ENCODE measurements at places on chromosomes 6 and 20. TPM values are rescaled to one million over a fixed set of nuclear protein-coding genes. Genes with fewer than 3 reads are reported as not detected.

GRCh38 chr6:97222903-97223302, 60.1 kb downstream of the MMS22L start:
- H3K36me3 ChIP-seq: no peaks in the 10 kb centered on the region
- H3K27ac ChIP-seq: no peak overlapping the region
- no peak overlapping the region for H3K4me3 ChIP-seq
- no peak for DNase-seq

- no peak for DNase-seq
- H3K27ac ChIP-seq: no peak overlapping the region
- H3K27me3 ChIP-seq: no peaks in the 10 kb centered on the region
- peaks cover 17% of the 10 kb centered on the region for H3K4me1 ChIP-seq
- H3K4me3 ChIP-seq: no peak overlapping the region
These were observed 26.7 kb downstream of the PKIG start for GRCh38 chr20:44609006-44609515.

DNA sequence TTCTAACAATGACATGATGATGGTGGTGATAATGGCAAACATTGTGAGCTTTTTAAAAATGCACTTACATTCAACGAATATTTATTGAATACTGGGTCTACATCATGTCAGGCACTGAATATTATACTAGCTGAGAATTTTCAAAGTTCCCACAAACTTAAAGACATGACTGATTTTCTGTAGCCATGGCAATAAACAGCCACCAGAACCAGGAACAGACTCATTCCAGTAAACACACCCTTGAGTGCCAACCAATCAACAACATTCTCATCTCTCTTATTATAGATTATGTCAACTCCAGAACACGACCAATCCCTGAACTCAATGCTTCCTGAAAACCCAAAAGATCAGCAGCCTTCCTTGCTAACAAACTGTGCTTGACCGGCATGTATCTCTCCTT, 212.4 kb upstream of the RUNX2 start:
- no peaks in the 10 kb centered on the region for H3K27me3 ChIP-seq
- H3K27ac ChIP-seq: no peak overlapping the region
- H3K4me1 ChIP-seq: no peaks in the 10 kb centered on the region
- no peak for DNase-seq
- no peak overlapping the region for H3K4me3 ChIP-seq

TTK gene
- 29.6 TPM for total RNA-seq

- H3K36me3 ChIP-seq: no peaks in the 10 kb centered on the region
- H3K4me1 ChIP-seq: no peaks in the 10 kb centered on the region
- DNase-seq: no peak
- H3K27me3 ChIP-seq: no peaks in the 10 kb centered on the region
- no peak overlapping the region for H3K4me3 ChIP-seq
These were observed 48.9 kb upstream of the EPHA7 start for GRCh38 chr6:93468291-93468690.

- no peak for DNase-seq
- no peaks in the 10 kb centered on the region for H3K4me1 ChIP-seq
- no peaks in the 10 kb centered on the region for H3K27me3 ChIP-seq
- peaks cover 4% of the 10 kb centered on the region for H3K36me3 ChIP-seq
These were observed 45.7 kb upstream of the SMIM28 start for GRCh38 chr6:138331984-138332383.

GRCh38 chr6:137465378-137466009, 28.7 kb downstream of the OLIG3 start:
- H3K36me3 ChIP-seq: no peaks in the 10 kb centered on the region
- H3K27ac ChIP-seq: no peak overlapping the region
- no peak overlapping the region for H3K4me3 ChIP-seq
- no peaks in the 10 kb centered on the region for H3K4me1 ChIP-seq
- H3K27me3 ChIP-seq: peaks cover 26% of the 10 kb centered on the region

GRCh38 chr20:36093025-36093803, 61.3 kb upstream of the EPB41L1 start:
- peaks cover 38% of the 10 kb centered on the region for H3K36me3 ChIP-seq
- H3K27me3 ChIP-seq: no peaks in the 10 kb centered on the region
- DNase-seq: peak; percentile 84
- H3K4me1 ChIP-seq: peaks cover 63% of the 10 kb centered on the region
- H3K27ac ChIP-seq: peak overlapping the region; percentile 72

GRCh38 chr6:24403501-24403824, 727 bp downstream of the MRS2 start:
- peaks cover 44% of the 10 kb centered on the region for H3K36me3 ChIP-seq
- DNase-seq: no peak
- peak overlapping the region; percentile 97 for H3K4me3 ChIP-seq
- no peaks in the 10 kb centered on the region for H3K27me3 ChIP-seq
- peaks cover 32% of the 10 kb centered on the region for H3K4me1 ChIP-seq

DNA sequence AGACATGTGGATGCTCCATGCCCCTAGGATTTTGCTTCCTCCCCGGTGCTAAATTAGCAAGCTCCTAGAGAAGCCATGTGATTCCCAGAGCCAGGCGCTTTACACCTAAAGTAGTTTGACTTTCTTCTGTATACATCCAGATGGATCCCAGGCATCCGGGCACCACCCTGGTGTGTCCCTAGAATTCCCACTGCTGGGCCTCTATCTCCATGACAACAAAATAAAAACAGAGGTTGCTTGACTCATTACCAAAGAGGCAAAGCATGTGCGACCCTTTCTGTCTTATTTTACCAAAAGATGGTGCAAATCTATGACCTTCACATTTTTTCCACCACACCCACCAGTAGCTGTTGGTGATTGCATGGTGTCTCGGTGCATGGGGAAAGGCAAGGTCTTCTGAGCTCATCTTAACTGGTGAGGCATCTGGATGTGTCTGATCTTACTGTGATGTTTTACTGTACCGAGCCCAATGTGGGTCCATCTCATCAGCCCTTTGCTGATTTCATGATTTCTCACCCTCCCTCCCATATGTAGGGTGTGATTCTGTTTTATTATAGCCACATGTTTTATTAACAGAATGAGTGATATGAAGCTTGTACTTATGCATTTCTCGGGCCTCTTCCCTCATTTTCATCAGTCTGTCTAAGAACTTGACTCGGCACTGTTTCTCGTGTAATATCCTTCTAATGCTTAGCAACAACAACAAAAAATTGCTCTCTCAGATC, 27.4 kb upstream of the VAPB start:
- no peaks in the 10 kb centered on the region for H3K4me1 ChIP-seq
- H3K4me3 ChIP-seq: no peak overlapping the region
- H3K27me3 ChIP-seq: no peaks in the 10 kb centered on the region
- H3K36me3 ChIP-seq: peaks cover 25% of the 10 kb centered on the region
